ENCODE measurements at places on chromosomes 11 and 22. TPM values are rescaled to one million over a fixed set of nuclear protein-coding genes. Genes with fewer than 3 reads are reported as not detected.

The OR52K1 gene
- not detected for polyA plus RNA-seq

The OR51B4 gene
- polyA plus RNA-seq, result not detected

The LMO2 gene
- 33.3 TPM for polyA plus RNA-seq

The ACTN3 gene
- polyA plus RNA-seq, result 0.10 TPM

The DLG2 gene
- 12.9 TPM for polyA plus RNA-seq

The LRP4 gene
- 32.9 TPM for polyA plus RNA-seq

The MUC5B gene
- polyA plus RNA-seq, result not detected

The CRACR2B gene
- 3.1 TPM for polyA plus RNA-seq

The GAB4 gene
- not detected for polyA plus RNA-seq

The C11orf21 gene
- polyA plus RNA-seq, result not detected

The CASP1 gene
- polyA plus RNA-seq, result 1.8 TPM

The WNT11 gene
- polyA plus RNA-seq, result 1.0 TPM

DNA sequence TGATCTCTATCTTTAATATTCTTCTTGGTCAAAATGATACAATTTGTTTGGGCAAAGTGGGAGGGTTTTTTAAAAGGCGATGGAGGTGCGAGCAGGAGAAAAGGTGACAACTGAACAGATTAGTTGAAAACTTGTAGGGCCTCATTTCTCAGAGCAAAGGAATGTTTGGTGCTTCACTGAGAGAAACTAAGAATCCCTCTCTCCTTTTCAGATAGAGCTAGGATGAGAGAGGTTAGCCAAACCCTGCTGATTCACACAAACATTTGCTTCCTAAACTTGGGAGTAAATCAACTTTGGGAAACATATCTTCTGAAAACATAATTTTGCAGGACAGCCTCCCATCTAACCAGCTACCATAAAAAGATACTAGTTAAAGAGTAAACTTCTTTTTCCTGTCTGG, 57.0 kb downstream of the PHF21A start:
- DNase-seq, result no peak

DNA sequence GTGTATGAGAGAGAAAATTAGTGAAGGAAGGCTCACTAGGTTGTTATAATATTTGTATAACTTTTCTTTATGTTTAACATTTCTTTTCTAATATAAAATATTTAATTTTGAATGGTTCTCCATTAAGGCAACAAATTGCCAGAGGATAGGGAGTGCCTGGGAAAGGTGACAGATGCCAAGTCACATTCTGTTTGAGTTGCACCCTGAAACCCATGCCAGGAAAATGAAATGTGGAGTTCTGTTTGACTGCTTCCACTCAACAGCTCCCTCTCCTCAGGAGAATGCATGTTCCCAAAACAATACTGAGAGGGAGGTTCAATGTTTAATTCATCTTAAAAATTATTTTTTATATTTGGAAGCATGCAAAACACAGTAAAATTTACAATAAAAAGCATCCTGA, 5.9 kb upstream of the USP18 start:
- DNase-seq, result peak; percentile 5

- no peak for DNase-seq
These were observed 37.8 kb downstream of the SCN3B start for GRCh38 chr11:123616505-123617198.

GRCh38 chr11:120807414-120808150, 216.3 kb upstream of the TBCEL start:
- no peak for DNase-seq

DNA sequence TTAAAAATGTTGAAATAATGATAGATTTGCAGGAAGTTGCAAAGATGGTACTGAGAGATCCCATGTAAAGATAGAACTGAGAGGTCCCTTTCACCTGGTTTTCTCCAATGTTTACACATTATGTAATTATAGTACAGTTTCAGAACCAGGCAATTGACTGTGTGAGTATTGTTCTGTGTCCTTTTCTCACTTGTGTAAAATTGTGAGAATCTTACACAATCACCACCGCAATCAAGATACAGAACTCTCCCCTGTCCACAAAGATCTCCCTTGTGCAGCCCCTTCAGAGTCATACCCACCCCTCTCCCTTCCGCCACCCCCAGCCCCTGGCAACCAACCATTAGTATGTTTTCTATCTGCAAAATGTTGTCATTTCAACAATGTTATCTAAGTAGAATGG, 119.8 kb upstream of the NAV2 start:
- DNase-seq, result no peak

DNA sequence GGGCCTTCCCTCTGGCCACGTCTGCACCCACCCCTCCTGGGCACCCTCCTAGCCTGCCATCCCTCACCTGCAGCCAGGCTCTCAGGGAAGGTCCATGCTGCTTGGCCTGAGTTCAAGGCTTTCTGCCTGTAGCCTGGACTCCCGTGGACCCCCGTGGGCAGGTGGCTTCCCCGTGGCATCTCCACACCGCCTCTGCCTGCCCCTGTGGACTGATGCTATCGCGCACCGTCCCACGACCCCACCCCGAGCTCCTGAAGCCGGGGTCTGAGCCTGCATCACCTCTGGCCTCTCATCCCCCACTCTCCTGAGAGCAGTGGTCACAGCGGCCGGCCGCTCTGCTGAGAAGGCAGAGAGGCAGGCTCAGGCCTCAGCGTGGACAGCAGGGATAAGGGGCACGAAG, 4.5 kb downstream of the IFITM5 start:
- DNase-seq, result no peak

GRCh38 chr11:46966773-46967172, 30.2 kb downstream of the CSTPP1 start:
- DNase-seq, result no peak

- DNase-seq, result no peak
These were observed 14.0 kb upstream of the WDR74 start for GRCh38 chr11:62853279-62853965.

GRCh38 chr22:48941033-48941902, 886.4 kb downstream of the BRD1 start:
- DNase-seq, result no peak

DNA sequence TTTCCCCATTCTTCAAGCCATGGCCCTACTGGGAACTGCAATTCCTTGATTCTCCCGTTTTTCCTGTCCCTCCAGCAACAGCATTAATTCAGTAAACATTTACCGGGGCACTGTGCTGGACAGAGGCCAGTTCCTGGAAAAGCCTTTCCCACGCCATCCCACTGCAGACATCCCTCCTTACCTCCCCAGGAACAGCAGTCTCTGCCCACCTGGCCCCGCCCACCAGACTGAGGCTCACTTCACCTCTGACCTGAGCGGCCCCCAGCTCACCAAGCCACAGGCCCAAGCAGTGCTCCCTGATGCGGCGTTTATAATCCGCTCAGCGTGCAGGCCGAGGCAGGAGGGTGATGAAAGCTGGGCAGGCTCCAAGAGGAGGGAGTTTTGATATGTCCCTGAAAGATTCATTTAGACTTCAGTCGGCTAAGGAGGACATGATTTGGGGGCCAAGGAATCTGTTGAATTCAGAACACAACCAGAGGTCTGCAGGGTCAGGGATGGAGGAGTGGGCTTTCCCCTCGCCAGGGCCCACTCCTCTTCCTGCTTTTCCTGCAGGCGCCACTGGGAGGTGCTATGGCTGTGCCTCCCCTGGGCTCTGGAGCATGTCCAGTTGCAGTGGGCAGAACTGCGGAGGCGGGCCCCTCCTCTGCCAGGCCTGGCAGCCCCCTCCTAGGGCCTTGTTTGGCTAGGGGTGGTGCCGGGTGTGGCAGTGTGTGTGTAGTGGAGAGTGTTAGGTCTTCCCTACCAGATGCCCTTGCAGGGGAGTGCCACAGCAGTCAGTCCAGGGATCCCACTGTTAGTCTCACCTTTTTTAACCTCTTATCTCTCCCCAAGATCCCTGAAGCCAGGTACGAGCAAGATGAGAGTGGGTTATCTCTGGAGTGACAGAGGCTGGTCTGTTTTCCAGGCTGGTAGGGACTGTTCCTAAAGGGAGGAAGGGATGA, 1.4 kb upstream of the TAGLN start:
- DNase-seq, result no peak

DNA sequence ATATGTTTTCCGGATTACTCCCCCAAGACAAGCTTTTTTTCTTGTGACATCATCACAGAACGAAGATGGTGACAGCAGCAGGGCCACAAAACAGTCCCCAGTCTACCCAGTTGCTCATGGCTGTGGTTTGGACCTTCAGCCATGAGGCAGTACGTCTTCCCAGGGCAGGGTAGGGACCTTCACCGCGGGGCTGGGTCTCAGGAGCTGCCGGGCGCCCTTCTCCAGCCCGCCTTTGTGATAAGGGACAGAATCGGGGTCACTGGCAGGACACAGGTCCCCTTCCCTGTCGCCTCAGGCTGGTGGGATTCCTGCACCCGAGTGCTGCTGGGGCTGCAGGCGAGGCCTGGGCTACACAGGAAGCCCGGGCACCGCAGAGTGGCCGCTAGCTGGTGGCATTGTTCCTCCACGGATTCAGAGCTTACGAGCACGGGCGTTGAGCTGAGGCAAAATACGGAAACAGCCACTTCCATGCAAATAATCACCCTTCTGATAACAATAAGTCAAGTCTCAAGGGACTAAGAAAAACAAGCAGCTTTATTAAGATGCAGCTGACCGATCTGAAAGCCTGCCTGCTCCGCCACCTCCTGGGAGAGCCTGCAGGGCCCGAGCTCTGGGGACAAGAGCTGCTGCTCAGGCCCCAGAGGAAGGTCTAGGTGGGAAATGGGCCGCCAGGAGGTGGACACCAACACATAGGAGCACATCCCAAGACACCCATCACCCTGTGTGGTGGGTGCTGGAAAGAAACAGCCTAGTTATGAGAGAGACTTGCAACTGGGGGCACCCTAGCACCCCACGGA, 12.3 kb downstream of the TBX1 start:
- no peak for DNase-seq

- DNase-seq, result no peak
These were observed 233.8 kb upstream of the NCAM1 start for GRCh38 chr11:112727341-112727841.

GRCh38 chr22:23571486-23571885, 8.6 kb downstream of the IGLL1 start:
- DNase-seq, result no peak

DNA sequence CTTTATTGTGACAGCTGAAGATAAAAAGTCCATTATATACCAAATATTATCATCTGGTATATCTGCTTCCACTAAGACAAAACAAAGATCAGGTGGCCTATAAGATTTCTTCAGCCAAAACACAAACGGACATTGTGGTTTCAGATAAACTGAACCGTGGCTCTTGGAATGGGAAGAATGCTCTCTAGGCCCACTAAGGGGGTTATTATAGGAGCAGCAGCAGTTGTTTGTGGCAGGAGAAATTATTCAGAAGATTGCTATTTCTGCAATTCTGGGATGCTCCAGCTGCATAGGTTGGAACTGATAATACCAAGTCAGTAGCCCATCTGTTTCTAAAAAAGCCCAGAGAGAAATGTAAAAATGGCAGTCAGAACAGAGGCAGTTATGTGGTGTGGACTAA, 145.3 kb downstream of the NCAM1 start:
- DNase-seq, result no peak

DNA sequence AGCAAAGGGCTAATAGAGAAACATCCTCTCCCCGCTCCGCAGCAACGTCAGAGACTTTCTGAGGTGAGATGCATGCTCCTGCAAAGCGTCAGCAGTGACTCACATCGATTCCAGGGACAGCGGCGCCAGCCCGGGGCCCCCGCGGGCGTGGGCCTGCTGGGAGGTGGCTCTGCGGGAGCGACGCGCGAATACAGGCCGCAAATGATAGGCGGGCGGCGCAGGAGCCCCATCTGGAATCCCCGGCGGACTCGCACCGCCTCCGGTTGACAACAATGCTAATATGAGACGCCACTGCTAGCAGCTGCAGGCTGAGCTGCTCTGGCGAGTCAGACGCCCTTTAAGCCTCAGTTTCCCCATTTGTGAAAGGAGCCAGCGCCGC, 557 bp downstream of the RANGAP1 start:
- peak; percentile 47 for DNase-seq

- DNase-seq, result peak; percentile 18
These were observed 76.9 kb upstream of the SLC6A5 start for GRCh38 chr11:20522536-20522935.

GRCh38 chr11:75931124-75931523, 116.1 kb downstream of the UVRAG start:
- DNase-seq, result no peak

DNA sequence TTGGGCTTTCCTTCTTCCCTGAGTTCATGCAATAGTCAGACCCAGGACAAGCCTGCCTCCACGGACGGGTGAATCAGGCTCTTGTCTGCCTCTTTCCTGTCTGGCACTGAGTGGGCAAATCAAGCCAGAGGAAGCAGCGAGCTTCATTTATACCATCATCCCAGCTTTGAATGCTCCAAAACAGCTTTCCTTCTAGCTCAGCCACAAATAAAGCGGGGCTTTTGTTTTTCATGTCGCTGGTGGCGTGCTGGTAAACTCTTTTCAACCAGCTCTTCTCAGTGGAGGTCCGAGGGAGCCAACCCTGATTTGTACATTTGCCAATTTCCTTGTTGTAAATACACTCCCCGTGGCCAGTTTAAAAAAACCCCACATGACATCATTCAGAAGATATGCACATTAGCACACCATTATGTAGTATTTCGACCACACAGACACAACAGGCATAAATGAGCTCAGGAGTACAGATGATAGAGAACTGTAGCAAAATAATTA, 8.6 kb downstream of the C11orf91 start:
- peak; percentile 93 for DNase-seq

- DNase-seq, result peak; percentile 73
These were observed 86.8 kb upstream of the CRTAM start for GRCh38 chr11:122751292-122752070.

DNA sequence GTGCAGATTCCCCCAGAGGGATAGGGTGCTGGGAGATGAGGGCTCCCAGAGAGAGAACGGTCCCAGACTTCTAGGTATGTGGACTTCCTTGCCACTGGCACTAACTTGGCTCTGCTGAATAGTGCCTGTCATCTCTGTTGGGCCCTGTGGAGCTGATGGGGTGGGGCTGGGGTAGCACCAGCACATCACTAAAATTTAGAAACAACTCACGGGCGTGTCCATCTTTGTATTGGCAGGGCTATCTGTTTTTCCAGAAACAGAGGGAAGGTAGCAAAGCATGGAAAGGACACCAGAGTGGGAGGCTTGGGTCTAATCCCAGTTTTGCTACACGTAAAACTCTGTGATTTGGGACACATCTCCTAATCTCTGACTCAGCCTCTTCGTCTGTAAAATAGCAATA, 25.8 kb downstream of the SWAP70 start:
- no peak for DNase-seq

- no peak for DNase-seq
These were observed 30.1 kb downstream of the IGHMBP2 start for GRCh38 chr11:68933605-68934320.

GRCh38 chr11:9922806-9923205, 258.9 kb downstream of the SWAP70 start:
- DNase-seq, result peak; percentile 3

- DNase-seq, result peak; percentile 75
These were observed 70.6 kb upstream of the EP300 start for GRCh38 chr22:41021613-41022454.

DNA sequence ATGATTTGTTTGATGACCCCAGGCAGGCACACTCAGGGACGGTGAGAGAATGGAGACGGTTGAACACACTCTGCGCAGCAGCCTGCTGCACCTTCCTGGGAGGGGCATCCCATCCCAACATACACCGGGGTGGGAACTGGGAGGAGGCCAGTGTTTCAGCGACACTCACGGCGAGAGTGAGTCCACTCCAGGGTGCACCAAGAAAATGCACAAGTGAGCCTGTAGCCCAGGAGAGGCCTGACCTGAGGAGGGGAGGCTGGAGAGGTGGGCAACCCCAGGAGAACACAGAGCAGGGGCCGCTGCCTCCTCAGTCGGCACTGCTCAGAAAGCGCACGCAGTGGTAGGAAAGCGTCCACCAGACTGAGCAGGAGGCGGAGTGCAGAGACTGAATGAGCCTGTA, 54.5 kb downstream of the IGF2 start:
- no peak for DNase-seq

- peak; percentile 91 for DNase-seq
These were observed 67.5 kb downstream of the ARFGAP2 start for GRCh38 chr11:47109051-47109726.

GRCh38 chr22:24180316-24181087, 785 bp upstream of the SUSD2 start:
- DNase-seq, result no peak
